ENCODE measurements at places on chromosomes 16 and 17.

DNA sequence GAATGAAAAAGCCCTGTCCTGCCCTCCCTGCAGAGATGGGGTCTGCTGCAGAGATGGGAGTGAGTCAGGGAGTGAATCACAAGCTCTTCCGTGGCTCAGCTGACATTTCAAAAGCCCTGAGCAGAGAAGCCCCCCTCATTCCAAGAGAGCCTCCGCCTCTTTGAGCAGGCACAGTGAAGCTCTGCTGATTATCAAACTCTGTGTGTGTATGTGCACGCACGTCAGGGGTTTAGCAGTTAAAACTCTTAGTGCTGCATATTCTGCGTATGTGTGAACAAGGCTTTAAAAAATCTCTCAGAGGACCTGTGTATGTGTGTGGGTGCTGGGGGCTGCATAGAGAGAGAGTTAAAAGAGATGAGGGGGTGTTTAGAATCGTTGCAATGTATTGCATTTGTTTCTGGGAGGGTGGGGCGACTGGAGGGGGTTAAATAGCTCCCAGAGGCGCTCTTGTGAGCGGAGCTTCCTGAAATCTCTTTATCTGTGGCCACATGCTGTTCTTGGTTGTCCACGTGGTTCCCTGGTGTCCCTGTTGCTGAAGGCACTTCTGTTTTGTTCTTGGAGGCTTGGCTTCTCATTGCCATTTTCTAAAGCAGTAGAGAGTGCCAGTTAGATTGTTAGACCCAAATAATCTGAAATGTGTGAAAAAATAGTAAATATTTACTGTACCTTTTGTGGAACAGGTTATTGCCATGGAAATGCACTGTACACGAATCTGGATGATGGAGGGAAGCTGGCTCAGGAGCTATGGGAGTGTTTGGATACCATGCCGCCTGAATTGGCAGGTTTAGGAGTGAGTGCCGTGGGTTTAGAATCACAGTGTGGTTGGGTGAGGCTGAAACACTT, 116.6 kb downstream of the PRKCB start:
- DNase-seq: no peak

DNA sequence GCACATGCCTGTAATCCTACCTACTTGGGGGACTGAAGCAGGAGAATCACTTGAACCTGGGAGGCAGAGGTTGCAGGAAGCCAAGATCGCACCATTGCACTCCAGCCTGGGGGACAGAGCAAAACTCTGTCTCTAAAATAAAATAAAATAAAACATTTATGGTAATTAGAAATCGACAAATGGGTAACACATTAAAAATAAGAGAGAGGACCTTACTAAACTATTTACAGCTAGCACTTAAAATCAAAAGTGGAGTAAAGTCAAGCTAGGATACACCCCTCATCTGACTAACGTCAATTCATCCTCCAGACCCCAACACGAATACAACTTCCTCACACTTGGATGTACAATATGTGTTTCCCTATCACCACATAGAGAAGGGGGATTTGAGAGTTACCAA, 27.8 kb upstream of the RHOT1 start:
- no peak for DNase-seq

- no peak for DNase-seq
Observed at GRCh38 chr16:47375423-47375822, 85.4 kb downstream of the ITFG1 start.

- DNase-seq: no peak
Observed at GRCh38 chr17:79162012-79162963, 87.7 kb downstream of the ENGASE start.

DNA sequence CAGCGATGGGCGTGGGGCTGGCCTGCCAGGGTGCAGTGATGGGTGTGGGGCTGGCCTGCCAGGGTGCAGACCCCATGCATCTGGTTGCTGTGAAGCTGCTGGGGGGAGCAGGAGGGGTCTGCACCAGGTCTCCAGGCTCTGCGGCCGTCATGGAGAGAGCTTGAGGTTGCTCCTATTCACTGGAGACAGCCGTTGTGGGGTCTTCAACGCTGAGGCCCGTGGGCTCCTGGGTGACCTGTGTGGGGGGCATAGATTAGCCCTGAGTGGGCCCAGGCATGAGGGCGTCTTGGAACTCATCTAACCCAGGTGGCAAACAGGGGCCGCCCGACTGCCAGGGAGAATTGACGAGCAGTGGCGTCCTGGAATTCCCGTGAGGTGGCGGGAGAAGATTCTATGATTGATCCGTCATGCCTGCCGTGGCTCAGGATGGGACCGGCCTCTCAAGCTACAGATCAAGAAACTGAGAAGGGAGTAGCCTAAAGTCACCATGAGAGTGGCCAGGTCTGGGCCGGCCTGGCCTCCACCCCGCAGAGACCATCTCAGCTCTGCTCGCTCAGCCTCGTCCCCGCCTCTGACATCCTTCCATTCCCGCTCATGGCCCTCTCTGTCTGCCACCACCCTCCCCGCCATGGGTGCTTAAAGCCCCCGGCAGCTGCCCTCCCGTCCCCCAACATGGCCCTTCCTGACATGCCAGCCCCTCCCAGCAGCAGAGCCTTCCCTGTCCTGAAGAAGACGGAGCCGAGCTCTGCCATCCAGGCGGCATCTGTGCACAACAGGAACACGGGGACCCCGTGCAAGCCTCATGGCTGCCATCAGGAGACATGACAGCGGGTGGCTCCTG, 50.7 kb upstream of the ACSF3 start:
- no peak for DNase-seq

DNA sequence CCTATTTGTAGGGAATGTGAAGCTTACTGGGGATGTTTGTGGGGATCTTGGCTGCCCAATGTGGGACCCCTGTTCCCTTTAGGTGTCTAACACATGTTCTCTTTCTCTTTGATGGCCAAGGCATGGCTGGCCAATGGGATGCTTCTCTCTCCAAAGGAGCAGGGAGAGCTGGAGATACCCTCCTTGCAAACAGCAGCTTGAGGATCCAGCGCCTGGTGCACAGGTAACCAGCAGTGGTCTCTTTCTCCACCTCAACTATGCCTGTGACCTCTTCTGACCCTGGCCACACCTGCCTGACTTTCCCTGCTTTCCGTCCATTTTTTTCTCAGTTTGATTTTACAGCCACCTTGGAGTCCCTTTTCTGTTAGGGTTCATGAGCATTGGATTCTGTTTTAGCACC, 16.8 kb upstream of the NKD1 start:
- no peak for DNase-seq

- no peak for DNase-seq
Observed at GRCh38 chr16:74667255-74667700, 601 bp upstream of the RFWD3 start.

DNA sequence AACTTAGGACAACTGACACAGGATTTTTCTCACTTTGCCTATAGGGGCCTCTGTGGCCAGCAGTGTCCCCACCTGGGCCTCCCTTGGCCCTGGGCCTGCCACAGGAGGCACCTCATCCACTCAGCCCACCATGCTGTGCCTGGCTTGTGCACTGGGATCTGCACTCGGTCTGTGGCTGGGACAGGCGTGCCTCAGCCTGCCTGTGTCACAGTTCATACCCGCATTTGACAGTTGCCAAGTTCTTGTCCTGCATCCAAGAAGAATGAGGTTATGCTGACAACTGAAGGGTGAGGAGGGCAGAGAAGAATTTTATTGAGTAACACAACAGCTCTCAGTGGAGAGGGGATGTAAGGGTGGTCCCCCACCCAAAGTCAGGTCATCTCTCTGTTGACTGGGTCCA, 36.0 kb downstream of the ZFP90 start:
- no peak for DNase-seq

DNA sequence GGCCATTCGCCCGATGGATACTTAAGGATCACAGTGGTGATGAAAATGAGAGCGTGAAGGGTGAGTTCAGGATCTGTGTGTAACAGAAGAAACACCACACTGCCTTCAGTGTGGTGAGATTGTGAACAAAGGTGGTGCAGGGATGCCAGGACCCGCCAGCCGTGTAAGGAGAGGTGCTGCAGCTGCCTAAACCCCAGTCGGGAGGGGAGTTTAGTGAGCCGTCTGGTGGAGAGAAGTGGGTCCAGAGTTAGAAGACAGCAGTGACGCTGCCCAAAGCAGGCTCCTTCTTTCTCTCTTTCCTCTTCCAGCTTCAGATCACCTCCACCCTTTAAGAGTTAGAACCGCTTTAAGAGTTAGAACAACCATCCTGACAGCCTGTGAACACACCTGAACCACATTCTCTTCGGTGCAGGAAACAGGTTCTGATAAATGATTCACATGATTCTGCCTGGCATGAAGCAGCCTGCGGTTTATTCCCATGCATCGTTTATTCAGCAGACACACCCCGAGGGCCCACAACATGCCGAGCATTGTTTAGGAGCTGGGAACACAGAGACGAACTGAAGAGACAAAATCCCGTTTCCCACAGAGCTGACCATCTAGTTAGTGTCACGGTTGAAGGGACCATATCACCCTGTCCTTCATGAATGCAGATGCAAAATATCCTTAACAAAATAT, 84.0 kb upstream of the DNAH17 start:
- no peak for DNase-seq

DNA sequence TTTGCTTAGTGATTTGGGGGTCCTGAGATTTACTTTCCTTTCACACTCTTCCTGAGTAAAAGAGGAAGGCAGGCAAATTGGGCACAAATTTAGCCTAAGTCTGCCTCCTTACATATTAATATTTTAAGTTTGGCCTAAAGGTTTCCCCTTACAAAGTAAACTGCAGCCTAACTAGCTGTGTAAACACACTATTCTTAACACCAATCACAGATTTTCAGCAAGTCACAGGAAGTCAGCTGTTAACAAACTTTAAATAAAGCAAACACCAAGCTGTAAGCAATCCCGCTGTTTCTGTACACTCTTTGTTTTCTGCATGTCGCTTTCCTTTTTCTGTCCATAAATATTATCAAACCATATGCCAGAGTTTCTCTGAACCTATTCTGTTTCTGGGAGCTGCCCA, 45.1 kb upstream of the ABCC11 start:
- DNase-seq: no peak

GRCh38 chr16:84925092-84925772, 86.1 kb downstream of the ZDHHC7 start:
- peak; percentile 52 for DNase-seq

DNA sequence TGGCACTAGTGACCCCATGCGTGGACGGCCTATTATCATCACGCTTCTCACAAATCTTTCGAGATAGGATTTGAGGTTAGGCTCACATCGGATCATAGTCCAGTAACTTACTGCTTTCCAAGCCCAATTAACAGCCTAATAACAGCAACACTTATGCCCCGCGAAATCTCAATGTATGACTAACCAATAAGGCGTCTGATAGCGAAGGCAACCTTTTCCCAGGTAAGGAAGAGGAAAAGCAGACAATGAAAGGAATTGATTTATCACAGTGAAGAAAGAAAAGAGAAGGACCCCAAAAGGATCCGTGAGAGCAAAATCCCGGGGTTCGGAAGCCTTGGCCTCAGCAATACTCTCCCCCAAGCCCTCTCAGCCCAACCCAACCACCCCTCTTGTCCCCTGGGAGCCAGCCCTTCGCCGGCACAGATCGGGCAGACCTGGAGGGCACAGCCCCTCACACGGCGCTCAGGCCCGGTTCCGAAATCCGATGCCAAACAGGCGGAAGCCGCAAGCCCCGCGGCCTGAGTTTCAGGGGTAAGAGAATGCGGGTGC, 534 bp downstream of the GPATCH8 start:
- DNase-seq: no peak

GRCh38 chr16:58085584-58086251, 43.5 kb downstream of the CFAP20 start:
- DNase-seq: no peak

DNA sequence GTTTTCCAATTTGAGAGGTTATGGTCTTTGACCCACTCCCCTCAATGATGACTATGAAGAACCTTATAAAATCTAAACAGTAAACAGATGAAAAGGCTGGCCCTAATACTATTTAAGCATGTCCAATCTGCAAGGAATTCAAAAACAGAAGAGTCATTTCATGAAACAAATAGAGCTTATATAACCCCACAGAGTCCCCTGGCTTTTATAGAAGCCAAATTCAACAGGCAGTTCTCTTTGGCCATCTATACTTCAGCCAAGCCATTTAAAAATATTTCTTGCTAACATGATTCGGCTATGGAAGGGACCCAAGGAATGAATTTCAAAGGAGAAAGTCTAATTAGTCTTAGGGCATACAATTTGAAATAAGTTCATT, 43.4 kb downstream of the SPOP start:
- DNase-seq: no peak

- no peak for DNase-seq
Observed at GRCh38 chr16:58035356-58036170, 10.0 kb downstream of the MMP15 start.

GRCh38 chr16:88401604-88402246, 19.0 kb downstream of the ZNF469 start:
- DNase-seq: no peak

GRCh38 chr16:78932355-78932943, 668.1 kb downstream of the MAF start:
- DNase-seq: no peak

DNA sequence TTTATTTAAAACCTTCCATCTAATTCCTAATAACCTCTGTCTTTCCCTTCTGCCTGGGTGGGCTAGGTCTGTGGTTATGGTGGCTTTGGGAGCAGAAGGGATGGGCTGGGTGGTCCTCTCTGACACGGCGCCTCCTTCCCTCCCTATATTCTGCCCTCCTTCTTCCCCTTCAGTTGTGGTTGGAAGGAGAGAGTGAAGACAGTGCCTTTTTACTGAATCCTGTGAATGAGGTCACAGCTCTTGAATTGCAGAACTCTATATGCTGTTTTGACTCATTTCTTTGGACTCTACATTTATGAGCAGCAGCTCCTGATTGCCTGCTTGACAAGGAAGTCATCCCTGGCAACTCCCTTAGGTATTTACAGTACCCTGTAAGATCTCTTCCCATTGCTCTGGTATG, 256.0 kb upstream of the ELAC2 start:
- DNase-seq: no peak

DNA sequence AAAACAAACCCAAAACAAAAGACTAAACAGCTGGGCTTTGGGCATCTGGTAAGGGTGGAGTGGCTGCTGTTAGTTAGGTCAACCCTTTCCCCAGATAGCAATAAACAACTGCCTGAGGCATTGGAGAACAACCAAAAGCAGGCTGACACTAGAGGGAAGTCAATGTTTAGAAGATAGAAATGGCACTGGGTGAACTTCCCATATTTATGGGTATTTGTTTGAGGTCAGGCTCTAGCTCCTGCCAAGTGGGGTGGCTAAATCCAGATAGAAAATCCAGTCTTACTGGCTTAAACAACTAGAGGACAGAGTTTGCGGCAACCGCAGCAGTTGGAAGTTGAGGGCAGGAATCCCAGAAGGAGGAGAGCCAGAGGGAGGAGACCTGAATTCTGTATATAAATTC, 79.4 kb downstream of the SDK2 start:
- DNase-seq: no peak
